ENCODE measurements at places on chromosomes 2 and 18.

- no peak for DNase-seq
Measured at GRCh38 chr2:52289741-52290140, 1257.8 kb upstream of the NRXN1 start.

- DNase-seq: peak; percentile 30
Measured at GRCh38 chr2:46047290-46047689, 249.9 kb upstream of the EPAS1 start.

DNA sequence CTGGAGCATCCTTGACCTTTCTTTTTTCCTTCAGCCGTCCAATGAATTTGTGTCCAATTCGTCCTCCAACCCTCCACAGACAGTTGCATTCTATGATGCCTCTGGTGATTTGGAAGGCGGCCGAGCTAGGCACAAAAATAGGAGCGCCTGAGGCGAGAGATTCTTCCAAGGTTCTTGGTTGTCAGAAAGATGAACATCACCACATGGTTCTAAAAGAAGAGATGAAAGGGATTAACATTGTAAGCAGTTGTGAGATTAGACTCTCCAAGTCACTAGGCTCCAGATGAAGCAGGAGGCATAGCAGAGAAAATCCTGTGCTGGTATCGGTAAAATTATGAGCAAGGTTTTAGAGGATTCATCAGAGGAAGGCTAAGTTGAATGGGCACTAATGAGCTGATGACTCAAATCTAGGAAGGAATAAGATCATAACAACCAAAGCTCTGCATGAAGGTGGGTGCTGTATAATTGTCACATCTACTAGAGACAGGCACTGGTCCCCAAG, 75.4 kb upstream of the MAP4K3 start:
- DNase-seq: no peak

DNA sequence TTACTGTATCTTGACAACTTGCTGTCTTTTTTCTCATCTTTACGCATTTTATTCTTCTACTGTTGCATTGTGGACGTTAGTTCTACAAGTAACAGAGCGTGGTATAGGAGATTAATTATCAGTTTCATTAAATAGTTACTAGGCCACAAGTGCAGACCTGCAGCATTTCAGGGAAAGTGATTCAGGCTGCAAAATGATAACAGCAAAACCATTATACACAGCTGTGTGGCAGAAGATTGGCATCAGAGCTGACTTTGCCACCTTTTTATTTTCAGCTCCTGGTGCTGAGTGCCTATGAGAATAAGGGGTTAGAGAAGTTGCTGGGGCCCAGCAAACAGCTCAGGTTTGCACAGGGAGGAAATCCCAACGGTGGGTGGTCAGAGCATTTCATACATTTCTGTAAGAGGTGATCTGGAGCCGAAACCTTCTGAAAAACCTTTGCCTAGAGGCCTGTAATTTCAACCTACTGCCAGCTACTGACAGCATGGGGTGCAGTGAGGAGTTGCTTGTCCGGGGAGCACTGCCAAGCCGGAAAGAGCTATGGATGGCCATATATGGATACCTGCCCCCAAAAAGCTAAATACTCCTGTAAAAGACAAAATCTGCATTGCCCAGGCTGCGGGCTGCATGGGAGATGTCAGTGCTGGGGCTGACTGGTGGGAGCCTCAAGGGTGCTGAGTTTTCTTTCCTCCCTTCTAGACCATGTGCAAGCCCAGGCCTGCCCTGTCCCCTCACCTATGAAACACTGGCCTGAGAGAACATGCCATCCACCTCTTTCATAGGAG, 2.7 kb upstream of the CCBE1 start:
- no peak for DNase-seq

DNA sequence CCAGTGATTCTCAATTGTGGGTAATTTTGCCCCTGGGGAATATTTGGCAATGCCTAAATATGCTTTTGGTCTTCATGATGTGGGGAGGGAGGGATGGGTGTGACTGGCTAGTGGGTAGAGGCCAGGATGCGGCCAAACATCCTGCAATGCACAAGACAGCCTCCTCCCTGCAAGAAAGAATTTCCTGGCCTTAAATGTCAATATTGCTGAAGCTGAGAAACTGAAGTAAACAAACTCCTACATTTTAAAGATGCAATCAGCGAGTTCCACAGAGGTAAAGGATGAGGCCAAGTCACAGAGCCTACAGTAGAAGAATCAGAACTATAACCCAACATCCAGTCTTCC, 272.9 kb upstream of the EPHA4 start:
- DNase-seq: no peak
